ENCODE measurements at places on chromosomes 12 and 14.

DNA sequence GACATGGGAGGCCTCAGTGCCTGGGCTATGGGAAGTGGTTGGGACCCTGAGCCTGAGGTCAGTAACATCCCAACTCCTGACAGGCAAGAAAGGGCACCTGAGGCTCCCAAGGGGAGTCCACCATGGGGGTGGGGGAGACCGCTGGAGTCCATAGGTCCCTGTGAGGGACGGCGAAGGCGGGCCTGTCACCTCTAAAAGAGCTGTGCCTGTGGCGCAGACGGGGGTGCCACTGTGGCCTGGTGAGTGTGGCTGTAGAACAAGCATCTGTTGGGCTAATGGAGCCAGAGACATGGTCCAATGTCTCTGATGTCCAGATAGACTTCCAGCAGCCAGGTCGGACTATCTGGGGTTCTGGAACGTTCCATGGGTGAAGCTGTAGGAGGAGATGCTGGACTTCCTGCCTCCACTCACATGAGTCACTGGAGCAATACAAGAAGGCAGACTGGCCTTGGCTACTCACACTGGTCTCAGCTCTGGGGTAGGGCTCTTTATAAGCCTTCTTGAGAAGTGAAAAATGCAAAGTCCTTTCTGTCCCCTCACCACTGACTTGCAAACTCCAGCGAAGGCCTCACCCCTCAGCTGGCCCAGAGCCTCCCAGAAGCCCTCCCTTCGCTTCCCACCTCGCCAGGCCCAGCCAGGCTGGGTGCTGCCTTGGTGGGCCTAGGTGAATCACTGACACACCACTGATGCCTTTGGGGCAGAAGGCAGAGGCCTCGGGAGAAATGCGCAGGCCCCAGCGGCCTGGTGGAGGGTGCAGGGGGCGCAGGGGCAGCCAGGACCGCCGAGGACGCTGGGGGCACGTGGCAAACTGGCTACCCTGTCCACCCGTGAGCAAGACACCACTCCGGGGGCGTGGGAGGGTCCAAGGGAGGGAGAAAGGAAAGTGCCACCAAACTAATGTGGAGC, 1.1 kb upstream of the TRAF3 start:
- DNase-seq = peak; percentile 25
- peaks cover 49% of the 10 kb centered on the region for H3K4me1 ChIP-seq
- no peaks in the 10 kb centered on the region for H3K27me3 ChIP-seq
- peaks cover 20% of the 10 kb centered on the region for H3K36me3 ChIP-seq

DNA sequence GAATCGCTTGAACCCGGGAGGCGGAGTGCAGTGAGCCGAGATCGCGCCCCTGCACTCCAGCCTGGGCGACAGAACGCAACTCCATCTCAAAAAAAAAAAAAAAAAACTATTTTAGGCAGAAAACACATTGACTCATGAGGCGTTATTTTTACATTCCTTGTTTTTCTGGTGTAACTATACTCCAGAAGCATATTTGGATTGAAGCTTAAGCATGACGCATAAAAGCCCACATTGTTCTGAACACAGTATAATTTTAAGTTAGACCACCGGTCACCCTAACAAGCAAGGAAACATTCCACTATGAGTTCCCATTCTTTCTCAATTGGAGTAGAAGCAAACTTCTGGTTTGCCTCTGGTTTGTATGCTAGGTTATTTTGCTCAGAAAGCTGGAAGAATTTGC, 173.0 kb downstream of the MYRFL start:
- no peak overlapping the region for H3K27ac ChIP-seq
- no peaks in the 10 kb centered on the region for H3K27me3 ChIP-seq
- no peaks in the 10 kb centered on the region for H3K36me3 ChIP-seq

GRCh38 chr14:35571598-35571997, 37.6 kb downstream of the INSM2 start:
- H3K4me3 ChIP-seq = no peak overlapping the region
- peaks cover 3% of the 10 kb centered on the region for H3K36me3 ChIP-seq
- no peaks in the 10 kb centered on the region for H3K4me1 ChIP-seq
- no peak for DNase-seq
- H3K27me3 ChIP-seq = no peaks in the 10 kb centered on the region
- H3K27ac ChIP-seq = no peak overlapping the region

GRCh38 chr14:60652674-60653651, 3.7 kb upstream of the SIX1 start:
- H3K27me3 ChIP-seq = peaks cover 91% of the 10 kb centered on the region
- H3K4me1 ChIP-seq = peaks cover 57% of the 10 kb centered on the region
- DNase-seq = no peak

GRCh38 chr14:86712727-86713126, 1182.8 kb downstream of the FLRT2 start:
- no peak for DNase-seq
- no peak overlapping the region for H3K4me3 ChIP-seq
- H3K36me3 ChIP-seq = no peaks in the 10 kb centered on the region
- H3K27me3 ChIP-seq = no peaks in the 10 kb centered on the region

- H3K27ac ChIP-seq = peak overlapping the region; percentile 21
- H3K4me3 ChIP-seq = no peak overlapping the region
- H3K4me1 ChIP-seq = peaks cover 43% of the 10 kb centered on the region
- DNase-seq = peak; percentile 53
These were observed 3.6 kb upstream of the LGALS3 start for GRCh38 chr14:55125403-55125802.

DNA sequence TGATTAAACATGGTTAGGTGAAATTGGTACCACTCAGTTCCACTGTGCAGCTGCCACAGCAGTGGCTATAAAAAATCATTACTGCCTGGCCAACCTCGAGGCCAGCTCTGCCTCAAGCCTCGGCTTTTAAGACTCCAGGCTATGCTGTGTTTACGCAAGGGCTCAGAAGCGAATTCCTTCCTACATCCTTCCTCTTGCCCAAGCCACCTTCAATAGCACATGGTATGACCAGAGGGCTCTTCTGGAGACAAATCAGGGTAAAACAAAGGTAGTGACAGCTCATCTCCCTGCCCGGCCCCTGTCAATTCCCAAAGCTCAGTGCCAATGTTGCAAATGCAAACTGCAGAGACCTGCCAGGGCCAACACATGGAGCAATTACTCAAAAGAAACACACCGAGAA, 31.9 kb downstream of the NUAK1 start:
- H3K36me3 ChIP-seq = no peaks in the 10 kb centered on the region
- no peak overlapping the region for H3K4me3 ChIP-seq

DNA sequence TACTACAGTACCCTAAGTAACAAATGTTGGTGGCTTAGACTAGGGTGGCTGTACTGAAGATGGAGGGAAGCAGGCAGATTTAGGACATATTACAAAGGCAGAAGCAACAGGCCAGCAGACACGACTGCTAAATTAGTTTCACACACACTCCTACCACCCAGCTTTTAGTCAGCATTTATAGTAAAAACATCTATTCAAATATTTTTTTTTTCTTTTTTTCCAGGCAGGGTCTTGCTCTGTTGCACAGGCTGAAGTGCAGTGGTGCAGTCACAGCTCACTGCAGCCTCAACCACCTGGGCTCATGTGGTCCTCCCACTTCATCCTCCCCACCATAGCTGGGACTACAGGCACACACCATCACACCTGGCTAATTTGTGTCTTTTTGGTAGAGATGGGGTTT, 72.9 kb downstream of the CDK17 start:
- no peak for DNase-seq
- H3K27me3 ChIP-seq = no peaks in the 10 kb centered on the region
- H3K36me3 ChIP-seq = peaks cover 45% of the 10 kb centered on the region

- H3K4me3 ChIP-seq = no peak overlapping the region
- H3K36me3 ChIP-seq = peaks cover 43% of the 10 kb centered on the region
- H3K27ac ChIP-seq = no peak overlapping the region
- peaks cover 5% of the 10 kb centered on the region for H3K4me1 ChIP-seq
These were observed 45.1 kb upstream of the ATF1 start for GRCh38 chr12:50718760-50719159.

GRCh38 chr12:59151243-59151642, 230.9 kb upstream of the LRIG3 start:
- no peaks in the 10 kb centered on the region for H3K4me1 ChIP-seq
- H3K36me3 ChIP-seq = no peaks in the 10 kb centered on the region
- H3K4me3 ChIP-seq = no peak overlapping the region
- no peak for DNase-seq

DNA sequence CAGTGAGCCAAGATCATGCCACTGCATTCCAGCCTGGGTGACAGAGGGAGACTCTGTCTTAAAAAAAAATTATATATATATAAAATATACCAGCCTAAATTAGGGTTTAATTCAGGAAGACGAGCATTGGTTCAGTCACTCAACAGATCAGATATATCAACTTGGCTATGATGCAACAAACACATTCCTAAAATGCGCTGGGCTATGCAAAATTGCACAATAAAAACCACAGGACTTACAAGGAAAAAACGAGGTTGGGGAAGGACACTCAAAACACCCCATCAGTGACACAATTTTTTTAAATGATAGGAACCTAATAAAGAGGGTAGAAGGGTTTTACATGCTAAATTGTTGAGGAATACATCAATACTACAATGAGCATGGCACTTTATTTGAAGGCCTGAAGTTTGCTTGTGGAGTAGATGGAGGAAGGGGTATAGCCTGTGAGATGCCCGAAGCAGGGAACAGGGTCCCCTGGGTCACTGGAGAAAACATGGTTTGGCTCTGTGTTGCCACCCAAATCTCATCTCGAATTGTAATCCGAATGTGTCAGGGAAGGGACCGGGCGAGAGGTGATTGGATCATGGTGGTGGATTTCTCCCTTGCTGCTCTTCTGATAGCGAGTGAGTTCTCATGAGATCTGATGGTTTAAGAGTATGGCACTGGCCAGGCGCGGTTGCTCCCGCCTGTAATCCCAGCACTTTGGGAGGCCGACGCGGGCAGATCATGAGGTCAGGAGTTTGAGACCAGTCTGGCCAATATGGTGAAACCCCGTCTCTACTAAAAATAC, 71.2 kb downstream of the TNFAIP2 start:
- DNase-seq = no peak
- no peak overlapping the region for H3K27ac ChIP-seq
- H3K4me1 ChIP-seq = peaks cover 3% of the 10 kb centered on the region
- peaks cover 23% of the 10 kb centered on the region for H3K27me3 ChIP-seq

DNA sequence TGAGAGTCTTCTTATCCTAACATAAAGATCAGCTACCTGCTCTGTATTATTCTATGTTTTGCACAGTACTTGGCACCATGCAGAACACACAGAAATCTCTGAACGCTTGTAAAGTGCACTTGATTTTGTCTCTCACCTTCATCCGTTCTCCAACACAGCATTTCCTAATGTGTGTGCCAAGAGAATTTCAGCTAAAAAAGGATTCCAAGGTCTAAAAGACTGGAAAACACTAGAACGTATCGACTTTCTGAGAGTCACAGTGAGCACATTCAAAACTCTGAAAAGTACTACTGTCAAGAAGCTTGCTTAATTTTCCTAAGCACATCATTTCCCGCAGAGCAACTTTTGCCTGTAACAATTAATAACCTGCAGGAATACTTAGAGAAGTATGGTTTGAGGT, 211.1 kb downstream of the ANO2 start:
- peaks cover 6% of the 10 kb centered on the region for H3K4me1 ChIP-seq
- H3K27me3 ChIP-seq = no peaks in the 10 kb centered on the region
- no peak for DNase-seq
- H3K36me3 ChIP-seq = no peaks in the 10 kb centered on the region

DNA sequence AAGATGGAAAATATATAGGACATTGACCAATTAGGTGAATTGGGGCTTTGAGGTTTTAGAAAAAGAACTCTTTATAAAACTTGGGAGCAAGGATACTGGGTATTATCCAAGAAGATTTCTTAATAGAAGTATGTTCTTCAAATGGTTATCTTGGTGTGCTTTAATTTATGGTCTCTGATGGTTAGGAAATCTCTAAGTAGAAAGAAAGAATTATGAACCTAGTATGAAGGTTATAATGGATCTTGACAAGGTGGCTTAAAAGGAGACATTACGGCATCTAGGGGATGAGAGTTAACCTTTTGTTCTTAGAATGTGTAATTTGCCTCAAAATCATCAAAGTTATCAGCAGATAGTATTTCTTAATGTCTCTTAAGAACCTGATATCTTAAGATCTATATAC, 210.4 kb upstream of the PRICKLE1 start:
- DNase-seq = no peak
- H3K4me3 ChIP-seq = no peak overlapping the region
- no peak overlapping the region for H3K27ac ChIP-seq
- no peaks in the 10 kb centered on the region for H3K27me3 ChIP-seq

DNA sequence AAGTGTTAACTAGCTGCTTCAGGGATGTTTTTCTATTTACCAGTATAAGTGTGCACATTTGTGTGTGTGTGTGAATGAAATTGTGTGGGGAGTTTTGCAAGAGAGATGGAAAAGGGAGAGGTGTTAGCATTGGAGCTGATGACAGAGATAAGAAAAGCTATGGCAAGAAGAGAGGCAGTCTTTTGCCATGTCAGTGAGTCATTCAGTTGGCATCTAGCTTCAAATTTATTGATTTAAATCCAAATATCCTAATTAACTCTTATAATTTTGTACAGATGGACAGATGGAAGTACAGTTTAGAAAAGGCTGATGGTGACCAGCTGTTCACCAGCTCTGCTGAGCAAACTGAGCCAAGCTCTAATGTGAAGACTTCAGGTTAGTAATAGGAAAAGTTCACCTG, 3.3 kb upstream of the BHLHE41 start:
- no peak overlapping the region for H3K27ac ChIP-seq
- no peaks in the 10 kb centered on the region for H3K36me3 ChIP-seq
- H3K4me3 ChIP-seq = no peak overlapping the region
- peaks cover 79% of the 10 kb centered on the region for H3K27me3 ChIP-seq
- DNase-seq = no peak

- H3K4me1 ChIP-seq = peaks cover 29% of the 10 kb centered on the region
- peaks cover 11% of the 10 kb centered on the region for H3K36me3 ChIP-seq
These were observed 91.5 kb downstream of the ARF6 start for GRCh38 chr14:49984424-49984823.

DNA sequence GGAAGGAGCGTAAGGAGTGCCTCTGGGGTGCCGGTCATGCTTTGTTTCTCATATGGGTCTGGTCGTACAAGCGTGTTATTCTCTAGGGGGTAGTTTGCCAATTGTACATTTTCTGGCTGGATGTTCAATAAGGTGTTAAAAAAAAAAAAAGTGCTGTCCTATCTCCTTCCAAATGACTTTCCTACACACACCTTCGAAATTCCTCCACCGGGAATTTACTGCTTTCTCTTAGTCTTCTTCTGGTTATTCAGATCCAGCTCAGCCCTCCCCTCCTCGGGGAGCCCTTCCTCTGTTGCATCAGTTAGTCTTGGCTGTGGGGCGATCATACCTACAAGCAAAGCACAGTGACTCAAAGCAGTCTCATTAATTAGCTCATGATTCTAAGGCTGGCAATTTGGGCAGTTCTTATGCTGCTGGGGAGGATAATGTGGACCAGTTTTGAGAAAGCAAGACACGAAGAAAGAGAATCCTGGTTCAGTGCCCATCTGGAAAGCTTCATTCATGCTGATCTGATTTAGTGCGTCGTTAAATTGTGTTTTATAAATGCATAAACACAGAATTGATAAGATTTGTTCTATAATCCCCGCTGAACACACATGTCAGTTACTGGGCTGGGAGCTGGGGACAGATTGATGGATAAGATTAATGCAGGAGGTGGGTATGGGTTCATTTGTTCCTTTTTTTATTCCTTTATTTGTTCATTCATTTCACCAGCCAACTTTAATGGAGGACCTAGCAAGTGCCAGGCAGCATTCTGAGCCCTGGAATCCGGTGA, 9.2 kb upstream of the CLMN start:
- no peaks in the 10 kb centered on the region for H3K36me3 ChIP-seq
- H3K4me1 ChIP-seq = no peaks in the 10 kb centered on the region
- DNase-seq = no peak

Measured in activated CD8-positive, alpha-beta T cell treated with anti-CD3 and anti-CD28 coated beads, Interleukin-2, amount 10 ng/mL, durations not matched to agents 7 days and 5 days (primary cell).